ENCODE measurements at places on chromosomes 7 and 10. TPM values are rescaled to one million over a fixed set of nuclear protein-coding genes. Genes with fewer than 3 reads are reported as not detected.

The TMEM130 gene
- 1.3 TPM for total RNA-seq

The PON1 gene
- total RNA-seq: not detected

The RADIL gene
- total RNA-seq: 0.26 TPM

The UPK3B gene
- total RNA-seq: 0.32 TPM

The ZC3HAV1 gene
- 17.7 TPM for total RNA-seq

The PARD3 gene
- 38.4 TPM for total RNA-seq

All from bronchial smooth muscle cell (primary cell).